ENCODE measurements at places on chromosomes 5 and 9.

DNA sequence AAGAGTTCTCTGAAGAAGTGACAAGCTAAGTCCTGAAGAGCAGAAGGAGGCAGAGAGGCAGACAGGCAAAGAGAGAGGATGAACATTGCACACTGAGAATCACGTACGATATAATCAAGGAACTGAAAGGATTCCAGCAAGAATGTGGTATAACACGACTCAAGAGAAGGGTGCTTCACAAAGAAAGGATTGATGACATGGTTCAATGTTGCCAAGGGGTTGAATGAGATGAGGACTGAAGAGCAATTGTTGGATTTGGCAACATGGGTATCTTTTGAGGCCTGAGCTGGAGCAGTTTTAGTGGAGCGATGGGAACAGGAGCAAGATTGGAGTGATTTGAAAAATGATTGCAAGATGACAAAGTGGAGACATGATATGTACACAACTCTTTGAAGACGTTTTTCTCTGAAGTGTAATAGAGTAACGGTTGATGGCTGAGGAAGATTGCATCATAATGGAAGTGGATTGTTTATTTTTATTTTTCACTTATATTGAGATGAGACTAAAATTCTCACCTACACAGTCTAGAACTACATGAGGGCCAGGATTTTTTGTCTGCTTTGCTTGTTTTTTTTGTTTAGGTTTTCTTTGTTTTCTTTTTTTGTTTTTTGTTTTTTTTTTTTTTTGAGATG, 1049.9 kb upstream of the WWC1 start:
- DNase-seq: no peak

- DNase-seq: no peak
Observed at GRCh38 chr9:121538221-121538620, 38.6 kb upstream of the GGTA1 start.

DNA sequence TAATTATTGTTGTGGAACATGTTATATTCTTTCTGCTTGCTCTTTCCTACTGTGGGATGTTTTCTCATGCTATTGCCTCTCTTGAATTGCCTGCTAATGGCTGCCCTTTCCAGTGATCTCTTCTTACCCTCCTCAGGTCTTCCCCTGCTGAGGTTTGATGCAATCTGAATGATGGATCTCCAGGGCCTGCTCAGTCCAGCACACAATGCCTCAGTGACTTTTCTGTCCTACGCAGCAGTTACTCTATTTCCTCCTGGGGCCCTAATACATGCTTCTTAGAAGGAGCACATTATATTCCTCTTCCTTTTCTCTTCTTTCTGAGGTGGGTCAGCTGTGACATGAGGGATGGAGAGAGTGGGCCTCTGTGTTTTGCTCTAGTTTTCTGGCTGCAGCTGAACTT, at the start of gene SPINK14:
SPINK14 (plus strand) TSS at position 301 of the 400 bp plus-strand sequence. CDS start 1,187 bp downstream, outside the sequence.
- no peak for DNase-seq

DNA sequence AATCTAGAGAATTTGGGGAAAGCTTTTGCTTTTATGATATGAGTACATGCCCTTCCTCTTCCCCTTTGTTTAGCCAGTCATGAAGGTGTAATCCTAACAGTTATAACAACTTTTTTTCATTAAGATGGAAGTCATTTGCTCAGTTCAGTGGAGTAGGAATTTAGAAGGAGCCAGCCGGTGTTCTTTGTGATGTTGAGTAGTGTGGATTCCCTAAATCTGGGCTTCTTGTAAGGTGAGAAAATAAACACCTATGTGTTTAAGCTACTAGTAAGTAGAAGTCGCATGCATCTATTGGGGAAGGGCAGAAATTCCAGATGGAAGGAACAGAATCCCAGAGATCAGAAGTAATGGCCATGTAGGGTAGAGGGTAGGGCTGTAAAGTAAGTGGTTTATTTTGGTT, 13.6 kb upstream of the CNTLN start:
- no peak for DNase-seq

GRCh38 chr9:76910861-76911260, 4.9 kb upstream of the PRUNE2 start:
- DNase-seq: no peak

DNA sequence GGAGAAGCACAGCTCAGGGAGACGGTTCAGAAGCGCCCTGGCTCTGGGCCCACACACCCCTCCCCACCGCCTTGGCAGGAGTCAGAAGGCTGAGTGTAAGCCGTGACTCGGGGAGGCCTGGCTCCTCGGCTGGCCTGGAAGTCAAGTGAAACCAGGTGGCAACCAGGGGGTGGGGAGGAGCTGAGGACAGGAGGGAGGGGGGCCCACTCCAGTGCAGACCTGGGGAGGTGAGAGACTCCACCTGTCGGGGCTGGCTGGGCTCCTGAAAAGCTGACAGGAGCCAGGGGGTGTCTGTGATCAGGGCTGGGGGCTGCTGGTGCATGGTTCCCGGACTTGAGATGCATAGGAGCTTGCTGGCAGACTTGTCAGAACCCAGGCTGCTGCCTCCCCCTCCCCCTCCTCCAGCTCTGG, 150.2 kb upstream of the PHYKPL start:
- DNase-seq: no peak

- no peak for DNase-seq
Observed at GRCh38 chr5:31889001-31889561, 250.2 kb downstream of the PDZD2 start.

- no peak for DNase-seq
Observed at GRCh38 chr5:151093476-151093889, 12.6 kb upstream of the TNIP1 start.
